ENCODE measurements at places on chromosomes 16 and 17.

DNA sequence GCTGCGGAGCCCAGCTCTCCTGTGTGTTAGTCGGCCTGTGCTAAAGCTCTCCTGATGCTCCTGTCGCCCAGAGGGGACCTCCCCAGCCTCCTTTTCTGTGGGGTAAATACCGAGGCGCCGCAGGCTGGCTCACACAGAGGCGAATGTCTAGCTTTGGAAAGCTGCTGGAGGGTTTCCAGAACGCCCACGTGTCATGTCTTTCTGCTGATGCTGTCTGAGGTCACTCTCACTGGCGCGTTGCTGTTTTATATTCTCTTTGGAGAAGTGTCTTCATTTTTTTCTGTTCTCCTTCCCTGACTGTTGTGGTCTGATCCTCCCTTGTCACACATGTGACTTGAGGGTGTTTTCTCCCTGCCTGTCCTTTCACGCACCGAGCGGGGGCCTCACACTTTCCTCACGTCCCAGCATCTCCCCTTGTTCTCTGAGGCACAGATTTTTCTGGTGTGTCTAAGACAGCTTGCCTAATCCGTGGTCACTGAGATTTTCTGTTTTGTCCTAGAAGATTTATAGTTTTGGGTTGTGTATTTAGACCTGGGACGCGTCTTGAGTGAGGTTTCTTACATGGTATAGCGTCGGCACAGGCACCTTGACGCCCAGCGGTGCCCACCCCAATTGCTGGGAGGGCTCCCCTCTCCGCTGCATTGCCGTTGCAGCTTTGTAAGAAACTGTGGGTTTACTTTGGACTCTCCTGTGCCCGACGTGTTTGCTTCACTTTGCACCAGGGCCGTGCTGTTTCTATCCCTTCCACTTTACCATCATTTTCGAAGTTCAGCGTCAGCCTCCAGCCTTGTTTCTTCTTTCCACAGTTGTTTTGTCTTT is 92.1 kb upstream of the ZNF750 start:
- peak; percentile 68 for DNase-seq

- DNase-seq, result no peak
Observed at GRCh38 chr16:84237994-84238750, 1.6 kb downstream of the KCNG4 start.

- DNase-seq, result no peak
Observed at GRCh38 chr16:9238346-9238745, 146.9 kb downstream of the HAPSTR1 start.

GRCh38 chr17:8754890-8755289 is 3.5 kb downstream of the SPDYE4 start:
- no peak for DNase-seq

GRCh38 chr16:17413508-17413907 is 57.3 kb downstream of the XYLT1 start:
- DNase-seq, result no peak

- DNase-seq, result no peak
Observed at GRCh38 chr16:77234611-77235010, 35.4 kb downstream of the SYCE1L start.

Data from fibroblast of skin of left quadriceps (primary cell).